Stimulated activated CD4-positive, alpha-beta T cell treated with anti-CD3 and anti-CD28 coated beads, Interleukin-4, amount 100 ng/mL, for 1 hour (primary cell): ENCODE measurements at places on chromosomes 7 and 10.
A peak's percentile ranks its signal among the peaks of the same experiment; 100 is the strongest.

DNA sequence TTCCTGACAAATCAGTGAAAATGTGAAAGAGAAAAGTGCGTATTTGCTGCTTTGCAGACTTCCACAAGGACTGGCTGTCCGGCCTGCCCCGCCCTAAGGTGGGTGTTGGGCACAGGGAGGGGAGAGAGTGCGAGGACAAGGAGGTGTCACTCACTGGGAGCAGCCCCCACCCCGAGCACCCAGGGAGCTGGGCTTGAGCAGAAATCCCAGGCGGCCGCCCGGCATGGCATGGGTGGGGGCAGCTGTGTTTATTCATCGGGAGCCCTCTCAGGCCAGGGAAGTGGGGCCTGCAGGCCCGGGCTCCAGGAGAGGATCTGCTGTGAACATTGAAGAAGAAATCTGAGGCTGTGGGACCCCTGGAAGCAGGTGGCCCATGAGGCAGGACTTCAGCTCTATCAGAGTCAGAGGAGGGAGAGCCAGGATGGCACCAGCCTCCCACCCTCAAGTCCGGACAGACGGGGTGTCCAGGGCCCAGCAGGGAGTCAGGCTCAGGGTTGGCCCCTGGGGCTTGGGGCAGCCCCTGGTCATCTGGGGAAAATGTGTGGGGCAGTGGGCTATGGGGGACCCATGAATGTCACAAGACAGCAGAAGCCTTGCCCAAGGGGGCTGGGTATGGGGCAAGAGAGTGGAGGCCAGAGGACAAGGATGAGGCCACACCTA lies 164.4 kb upstream of the PPP2R2D start:
- DNase-seq = no peak

GRCh38 chr10:132417257-132417910 lies 20.4 kb downstream of the PWWP2B start:
- no peak for DNase-seq

GRCh38 chr7:44065431-44066110 lies at the start of gene PGAM2:
Gene PGAM2 (minus strand): TSS chr7:44065567. CDS start chr7:44065529, 38 bp downstream.
- DNase-seq = no peak

- DNase-seq = no peak
These were observed 75.7 kb upstream of the SYPL1 start for GRCh38 chr7:106187613-106188350.

- DNase-seq = no peak
These were observed 73.3 kb upstream of the COL13A1 start for GRCh38 chr10:69728335-69728870.

DNA sequence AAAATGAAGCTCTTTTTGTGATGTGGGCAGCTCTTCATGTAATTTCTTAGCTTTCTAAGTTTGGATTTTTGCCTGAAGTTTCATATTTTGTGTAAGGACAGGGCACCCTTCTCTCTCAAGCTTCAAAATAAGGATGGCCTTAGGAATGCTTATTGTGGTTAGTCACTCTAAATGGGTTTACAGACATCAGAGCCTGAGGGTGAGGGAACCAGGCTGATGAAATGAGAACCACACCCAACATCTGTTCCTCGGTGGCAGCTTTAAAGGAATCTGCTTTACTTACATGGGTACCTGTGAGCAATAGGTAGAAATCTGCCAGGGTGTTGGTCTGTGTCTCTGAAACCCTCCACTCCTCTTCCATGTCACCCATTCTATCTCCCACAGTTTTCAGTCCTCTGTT lies 174.3 kb downstream of the EMX2 start:
- DNase-seq = no peak

DNA sequence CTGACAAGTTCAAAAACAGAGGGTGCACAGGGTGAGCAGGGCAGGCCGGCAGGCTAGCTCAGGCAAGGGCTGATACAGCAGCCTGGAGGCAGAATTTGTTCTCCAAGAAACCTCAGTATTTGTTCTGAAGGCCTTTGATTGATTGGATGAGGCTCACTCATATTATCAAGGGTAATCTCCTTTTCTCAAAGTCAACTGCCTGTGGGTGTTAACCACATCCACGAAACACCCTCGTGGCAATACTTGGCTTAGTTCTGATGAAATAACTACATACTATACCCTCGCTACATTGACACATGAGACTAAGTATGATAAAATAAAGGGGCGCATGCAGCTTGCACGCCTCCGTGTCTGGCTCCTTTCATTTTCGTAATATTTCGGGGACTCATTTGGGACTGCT lies 4.4 kb upstream of the PPP2R2D start:
- no peak for DNase-seq

- no peak for DNase-seq
These were observed 386.7 kb downstream of the CALN1 start for GRCh38 chr7:72025381-72025960.

DNA sequence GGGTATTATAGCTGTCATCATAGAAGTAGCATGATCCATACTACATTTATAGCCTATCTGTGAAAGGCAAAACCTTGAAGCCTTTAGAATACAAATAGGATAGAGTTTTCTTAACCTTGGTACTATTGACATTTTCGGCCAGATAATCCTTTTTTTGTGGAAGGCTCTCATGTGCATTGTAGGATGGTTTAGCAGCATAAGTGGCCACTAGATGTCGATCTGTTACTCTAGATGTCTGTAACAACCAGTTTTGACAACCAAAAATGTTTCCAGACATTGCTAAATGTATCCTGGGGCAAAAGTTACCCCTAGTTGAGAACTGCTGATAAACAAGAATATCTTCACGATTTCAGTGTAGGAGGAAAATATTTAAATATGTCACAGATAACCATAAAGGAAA lies 319.4 kb upstream of the GALNT17 start:
- DNase-seq = no peak

- no peak for DNase-seq
These were observed 65.8 kb downstream of the CDK13 start for GRCh38 chr7:40015790-40016296.

GRCh38 chr10:127534074-127534473 lies 15.0 kb upstream of the NPS start:
- DNase-seq = no peak

DNA sequence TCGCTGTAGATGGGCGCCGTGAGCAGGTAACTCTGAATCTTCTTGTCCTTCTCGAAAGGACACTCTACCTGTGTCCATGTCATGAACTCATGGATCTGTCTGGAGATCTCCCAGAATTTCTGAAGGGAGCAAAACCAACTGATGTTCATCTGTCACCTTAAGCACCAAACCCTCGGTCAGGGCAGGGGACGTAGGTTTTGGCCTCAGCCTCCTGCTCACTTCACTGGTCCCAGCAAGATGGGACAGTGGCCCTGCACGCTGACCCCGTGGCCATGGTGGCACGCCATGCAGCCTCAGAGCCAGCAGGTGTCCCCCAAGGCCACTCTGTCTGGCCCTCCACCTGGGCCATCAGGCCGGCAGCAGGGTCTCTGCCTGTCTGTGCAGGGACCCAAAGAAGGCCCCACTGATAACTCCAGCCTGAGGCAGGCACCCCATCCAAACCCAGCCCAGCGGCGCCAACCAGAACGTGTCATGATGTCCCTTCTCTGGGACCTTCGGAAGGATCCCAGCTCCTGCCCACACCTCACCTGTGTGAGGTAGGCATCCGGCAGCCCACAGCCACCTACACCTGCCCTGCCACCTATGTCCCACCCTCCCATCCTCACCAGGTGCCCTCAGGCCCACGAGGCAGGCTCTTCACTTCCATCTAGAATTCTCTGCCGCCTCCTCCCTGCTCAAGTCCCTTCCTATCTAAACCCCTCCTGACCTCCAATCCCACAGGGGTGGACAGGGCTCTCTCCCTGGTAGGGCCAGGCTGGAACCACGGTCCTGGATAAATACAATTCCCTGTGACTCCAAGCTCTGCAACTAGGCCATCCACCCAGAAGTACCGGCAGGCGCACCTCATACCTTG lies 59.0 kb downstream of the CSGALNACT2 start:
- DNase-seq = no peak

GRCh38 chr7:21945454-21946221 lies at the start of gene CDCA7L:
Gene CDCA7L (minus strand): TSS chr7:21945899. CDS start chr7:21945804, 95 bp downstream.
- DNase-seq = peak; percentile 71

- no peak for DNase-seq
These were observed 507.4 kb downstream of the SORCS3 start for GRCh38 chr10:105148456-105148855.

DNA sequence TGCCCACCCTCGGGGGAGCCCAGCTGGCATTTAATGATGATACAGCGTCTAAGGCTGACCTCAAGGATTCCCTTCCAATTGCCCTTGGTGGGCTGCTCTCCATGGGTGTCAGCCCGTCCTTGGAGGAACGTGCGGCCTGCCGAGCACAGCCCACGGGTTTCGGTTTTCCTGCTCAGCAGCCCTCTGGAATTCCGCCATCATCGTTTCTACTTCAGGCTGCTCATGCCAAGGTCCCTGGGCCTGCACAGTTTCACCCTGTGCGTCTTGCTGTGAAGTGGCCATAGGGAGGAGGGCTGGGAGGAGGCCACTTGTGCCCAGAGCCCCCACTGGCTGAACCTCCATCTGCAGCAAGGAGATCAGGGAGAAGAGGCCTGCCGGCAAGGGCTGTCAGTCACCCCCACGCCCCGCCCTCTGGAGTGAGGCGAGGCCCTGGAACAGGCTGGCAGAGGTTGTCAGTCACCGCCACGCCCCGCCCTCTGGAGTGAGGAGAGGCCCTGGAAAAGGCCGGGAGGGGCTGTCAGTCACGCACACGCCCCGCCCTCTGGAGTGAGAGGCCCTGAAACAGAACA lies 82.8 kb downstream of the CHST15 start:
- no peak for DNase-seq

- DNase-seq = no peak
These were observed 147.1 kb downstream of the LYZL1 start for GRCh38 chr10:29435809-29436501.

DNA sequence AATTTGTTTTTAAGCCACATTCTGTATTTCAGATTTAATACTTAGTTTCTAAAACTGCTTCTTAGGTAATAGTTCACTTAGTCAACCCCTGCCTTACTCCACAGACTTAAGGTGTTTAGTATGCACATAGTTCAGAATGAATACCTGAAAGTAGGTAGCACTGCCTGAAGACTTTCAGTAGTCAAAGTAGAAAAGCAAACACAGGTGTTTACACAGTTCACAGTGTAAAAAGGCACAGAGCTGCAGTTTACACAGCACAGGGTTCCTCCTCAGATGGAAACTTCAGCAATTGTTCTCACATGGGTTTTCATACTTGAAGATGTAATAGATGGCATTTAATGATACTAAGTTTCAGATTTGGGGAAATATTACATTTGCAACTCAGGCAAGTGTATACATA lies 3.1 kb upstream of the PKD1L1 start:
- DNase-seq = no peak

DNA sequence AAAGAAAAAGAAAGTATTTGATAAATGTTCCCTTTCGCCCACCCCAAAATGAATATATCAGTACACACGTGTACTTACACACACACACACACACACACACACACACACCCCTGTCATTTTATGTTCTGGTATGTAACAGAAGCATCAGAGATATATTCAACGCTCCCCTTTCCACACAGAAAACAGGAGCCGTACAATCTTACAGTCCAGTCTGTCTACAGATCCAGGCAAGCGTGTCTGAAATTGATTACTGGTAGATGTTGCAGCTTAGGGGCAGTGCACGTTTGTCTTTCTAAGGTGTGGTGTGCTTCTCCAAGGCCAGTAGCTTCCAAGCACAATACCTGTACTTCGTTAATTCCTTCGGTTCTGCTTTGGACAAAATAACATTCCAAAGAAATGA lies 143.7 kb upstream of the RNF32 start:
- DNase-seq = no peak

GRCh38 chr10:89940076-89940475 lies 238.7 kb downstream of the KIF20B start:
- DNase-seq = no peak

- no peak for DNase-seq
These were observed 105.3 kb downstream of the PTPN20 start for GRCh38 chr10:47016564-47016963.

GRCh38 chr10:123761038-123761428 lies 94.9 kb downstream of the GPR26 start:
- no peak for DNase-seq

DNA sequence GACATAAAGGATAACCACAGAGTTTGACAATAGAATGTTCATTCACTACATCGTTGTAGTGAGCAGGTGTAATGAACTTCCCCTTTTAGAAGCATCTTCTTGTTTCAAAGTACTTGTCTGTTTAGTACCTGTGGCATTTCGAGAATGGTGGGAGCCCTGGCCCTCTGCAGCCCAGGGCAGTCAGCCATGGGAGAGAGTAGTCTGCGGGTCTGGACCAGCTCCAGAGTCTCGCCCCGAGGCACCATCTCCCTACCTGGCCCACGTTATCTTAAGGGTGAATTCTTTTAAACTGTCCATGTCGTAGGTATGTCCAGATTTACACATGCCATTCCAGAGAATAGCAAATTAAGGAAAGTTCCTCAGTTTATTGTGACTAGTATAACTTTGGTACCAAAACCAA lies 99.7 kb downstream of the BMPR1A start:
- no peak for DNase-seq

DNA sequence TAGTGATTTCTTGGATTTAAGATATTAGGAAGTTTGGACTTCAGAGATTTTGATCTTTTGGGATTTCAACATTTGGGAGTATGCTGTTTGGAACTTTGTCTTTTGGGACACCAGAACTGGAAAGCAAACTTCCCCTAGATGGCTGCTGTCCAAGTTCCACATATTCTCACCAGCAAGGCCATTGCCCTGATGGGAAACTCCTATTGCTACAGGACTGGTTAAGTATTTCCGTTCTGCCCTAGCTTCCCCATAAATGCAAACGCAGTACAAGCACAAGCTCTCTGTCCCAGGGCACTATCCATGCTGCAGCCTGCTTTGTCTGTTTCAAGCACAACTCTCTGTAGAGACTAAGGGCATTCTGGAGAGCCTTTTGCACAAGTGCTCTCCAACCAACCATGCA lies 79.3 kb upstream of the SLC25A13 start:
- no peak for DNase-seq

- no peak for DNase-seq
These were observed 91.3 kb upstream of the ANK3 start for GRCh38 chr10:60480865-60481563.

DNA sequence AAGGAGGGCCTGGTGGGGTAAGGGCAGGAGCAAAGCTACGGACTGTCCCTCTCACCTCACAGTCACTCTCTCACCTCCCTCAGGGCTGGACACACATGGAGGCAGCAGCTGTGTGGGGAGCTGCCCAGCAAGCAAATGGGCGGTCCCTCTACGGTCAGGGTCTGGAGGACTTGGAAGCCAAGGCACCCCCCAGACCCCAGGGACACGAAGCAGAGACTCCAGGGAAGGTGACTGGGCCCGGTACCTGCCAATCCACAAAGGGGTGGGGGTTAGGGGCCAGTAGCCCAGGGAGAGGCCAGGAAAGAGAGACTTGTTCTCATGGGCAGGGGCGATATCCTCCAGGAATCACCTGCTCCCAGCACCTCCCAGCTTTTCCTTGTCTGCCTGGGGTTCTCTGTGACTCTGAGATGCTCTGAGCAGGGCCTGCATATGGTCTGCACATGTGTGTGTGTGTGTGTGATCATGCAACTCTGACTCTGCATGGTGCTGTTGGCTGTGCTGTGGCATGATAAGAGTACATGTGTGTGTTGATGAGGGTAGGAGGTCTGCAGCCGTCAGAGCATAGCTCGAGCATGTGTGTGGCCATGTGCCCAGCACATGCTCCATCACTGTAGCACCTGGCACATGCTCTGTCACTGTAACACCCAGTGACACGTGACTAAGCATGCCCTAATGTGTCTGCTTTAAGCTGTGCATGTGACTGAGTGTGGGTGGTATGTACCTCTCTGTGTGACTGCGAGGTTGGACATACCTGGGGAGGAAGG lies 4.6 kb upstream of the LDB3 start:
- no peak for DNase-seq
